ENCODE measurements at places on chromosomes 3 and 15.

- DNase-seq: peak; percentile 18
These were observed 23.6 kb downstream of the TIMP4 start for GRCh38 chr3:12135029-12135657.

DNA sequence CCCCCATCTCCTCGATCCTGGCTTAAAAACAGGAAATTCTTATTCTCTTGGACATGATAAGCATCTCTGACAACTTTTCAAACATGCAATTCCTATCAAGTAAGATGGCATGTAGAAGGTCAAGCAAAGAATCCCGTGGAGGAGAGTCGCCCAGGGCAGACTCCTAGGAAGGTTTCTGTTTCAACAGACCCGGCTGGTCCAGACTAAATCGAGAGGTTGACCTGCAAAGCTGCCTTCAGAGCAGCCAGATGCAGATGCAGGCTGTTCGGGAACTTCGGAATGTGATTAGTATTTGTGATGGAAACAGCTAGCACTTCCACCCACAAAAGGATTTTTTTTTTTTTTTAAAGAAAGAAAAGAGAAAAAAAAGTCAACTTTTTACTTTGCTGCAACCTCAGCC, 216.8 kb downstream of the NR1D2 start:
- no peak for DNase-seq

DNA sequence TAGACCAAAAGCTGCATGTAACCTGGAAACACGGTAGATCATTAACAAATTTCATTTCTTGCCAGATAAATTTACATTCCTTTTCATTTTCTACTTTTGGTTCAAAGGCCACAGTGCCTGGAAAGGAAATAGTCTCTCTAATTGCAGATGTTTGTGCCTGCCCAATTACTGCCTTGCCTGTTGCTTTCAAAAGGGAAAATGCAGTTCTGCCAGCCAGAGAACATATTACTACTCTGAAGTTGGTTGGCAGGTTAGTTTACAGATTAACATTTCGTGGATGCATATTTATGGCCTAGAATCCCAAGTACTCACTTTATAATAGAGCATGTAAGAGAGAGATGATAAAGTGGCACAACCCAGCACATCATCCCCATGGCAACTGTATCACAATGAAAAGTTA, 124.3 kb upstream of the LRRC3B start:
- DNase-seq: no peak

DNA sequence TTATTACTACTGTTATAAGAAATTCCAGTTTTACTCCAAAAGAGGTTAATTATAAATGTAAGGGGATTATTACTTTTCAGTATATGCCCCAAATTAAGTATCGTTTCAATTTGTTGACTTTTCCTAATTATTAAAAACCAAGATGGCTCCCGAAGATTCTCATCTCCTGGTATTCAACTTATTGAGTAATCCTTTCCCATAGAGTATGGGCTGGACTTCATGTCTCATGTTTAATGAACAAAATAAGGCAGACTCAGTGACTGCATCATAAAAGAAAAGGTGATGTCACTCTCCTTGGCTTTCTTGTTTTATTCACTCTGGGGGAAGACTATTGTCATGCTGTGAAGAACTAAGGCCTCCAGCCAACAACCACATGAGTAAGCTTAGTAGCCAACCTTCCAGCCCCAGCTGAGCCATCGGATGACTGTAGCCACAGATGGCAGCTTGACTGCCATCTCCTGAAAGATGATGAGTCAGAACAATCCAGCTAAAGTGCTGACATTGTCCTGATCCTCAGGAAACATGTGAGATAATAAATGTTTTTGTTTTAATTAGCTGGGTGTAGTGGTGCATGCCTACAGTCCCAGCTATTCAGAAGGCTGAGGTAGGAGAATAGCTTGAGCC, 17.3 kb downstream of the IGF2BP2 start:
- DNase-seq: no peak

DNA sequence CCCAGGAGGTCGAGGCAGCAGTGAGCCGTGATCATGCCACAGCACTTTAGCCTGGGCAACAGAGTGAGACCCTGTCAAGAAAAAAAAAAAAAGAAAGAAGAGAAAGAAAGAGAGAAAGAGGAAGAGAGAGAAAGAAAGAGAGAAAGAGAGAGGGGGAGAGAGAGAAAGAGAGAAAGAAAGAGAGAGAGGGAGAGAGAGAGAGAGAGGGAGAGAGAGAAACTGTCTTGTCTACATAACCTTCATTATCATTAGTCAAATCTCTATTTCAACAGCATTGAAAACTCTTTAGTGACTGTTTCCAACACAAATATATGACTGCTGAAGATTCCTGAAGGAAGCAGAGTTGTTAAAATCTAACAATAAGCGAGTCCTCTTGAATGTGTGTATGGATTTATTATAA, 304.3 kb downstream of the MAGI1 start:
- no peak for DNase-seq

DNA sequence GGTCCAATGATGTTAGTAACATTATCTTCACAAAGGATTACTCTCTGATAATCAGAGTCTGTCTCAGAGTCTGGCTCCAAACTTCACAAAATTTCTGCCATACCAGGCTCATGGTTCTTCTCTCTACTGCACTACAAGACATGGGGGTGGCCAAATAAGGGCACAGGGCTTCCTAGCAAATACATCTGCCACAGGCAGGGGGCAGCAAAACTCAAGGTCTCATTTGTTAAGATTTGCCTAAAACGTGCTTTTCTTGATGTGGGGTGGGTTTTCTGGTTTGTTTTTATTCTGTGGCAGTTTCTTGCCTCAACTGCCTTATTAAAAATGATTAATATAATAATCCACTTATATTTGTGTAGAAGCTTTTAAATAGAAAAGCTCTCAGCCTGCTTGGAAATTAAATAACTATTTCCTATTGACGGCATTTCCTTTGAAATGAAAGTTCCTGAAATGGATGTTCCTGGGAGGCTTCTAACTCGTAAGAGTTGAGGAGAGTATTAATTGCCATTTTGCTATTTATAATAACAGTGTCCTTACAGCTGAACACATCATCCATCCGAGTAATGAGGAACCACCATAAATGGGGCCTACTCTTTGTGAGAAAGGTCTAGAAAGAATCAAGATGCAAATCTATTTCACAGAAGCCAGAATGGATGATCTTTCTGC, 53.8 kb downstream of the SST start:
- DNase-seq: peak; percentile 72
